GM23248 (cell line): ENCODE measurements at places on chromosomes 16 and 17. TPM values are rescaled to one million over a fixed set of nuclear protein-coding genes. Genes with fewer than 3 reads are reported as not detected.

The PYDC1 gene
- not detected in 2 replicates for total RNA-seq

DNA sequence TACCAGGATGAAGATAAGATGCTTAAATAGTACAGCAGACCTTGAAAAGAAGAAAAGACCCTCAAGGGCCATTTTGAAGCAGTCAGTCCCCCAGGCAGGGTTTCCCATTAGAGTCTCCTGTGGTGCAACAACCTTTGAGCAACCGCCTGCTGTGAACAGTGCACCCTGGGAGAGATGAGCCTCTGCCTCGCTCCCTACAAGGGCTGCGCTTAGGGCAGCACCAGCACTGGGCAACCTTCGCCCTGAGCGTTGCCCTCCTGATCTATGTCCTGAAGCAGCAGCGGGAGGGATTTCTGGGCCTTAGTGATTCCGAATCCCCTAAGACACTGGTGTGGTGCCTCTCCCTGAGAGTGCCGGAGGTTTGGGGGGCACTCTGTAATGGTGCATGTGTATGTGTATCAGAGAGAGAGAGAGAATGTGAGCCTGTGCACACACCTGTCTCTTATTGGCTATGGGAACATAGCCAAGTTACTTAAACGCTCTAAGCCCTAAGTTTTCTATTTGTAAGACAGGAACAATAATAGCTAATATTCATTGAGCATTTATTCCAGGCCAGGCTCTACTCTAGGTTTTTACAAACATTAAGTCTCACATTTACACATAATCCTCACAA is 25.2 kb upstream of the ABCC12 start:
- H3K27me3 ChIP-seq: no peaks in the 10 kb centered on the region
- H3K4me3 ChIP-seq: no peak overlapping the region
- H3K4me1 ChIP-seq: no peaks in the 10 kb centered on the region
- no peak overlapping the region for H3K27ac ChIP-seq
- H3K36me3 ChIP-seq: no peaks in the 10 kb centered on the region
- no peak for DNase-seq

DNA sequence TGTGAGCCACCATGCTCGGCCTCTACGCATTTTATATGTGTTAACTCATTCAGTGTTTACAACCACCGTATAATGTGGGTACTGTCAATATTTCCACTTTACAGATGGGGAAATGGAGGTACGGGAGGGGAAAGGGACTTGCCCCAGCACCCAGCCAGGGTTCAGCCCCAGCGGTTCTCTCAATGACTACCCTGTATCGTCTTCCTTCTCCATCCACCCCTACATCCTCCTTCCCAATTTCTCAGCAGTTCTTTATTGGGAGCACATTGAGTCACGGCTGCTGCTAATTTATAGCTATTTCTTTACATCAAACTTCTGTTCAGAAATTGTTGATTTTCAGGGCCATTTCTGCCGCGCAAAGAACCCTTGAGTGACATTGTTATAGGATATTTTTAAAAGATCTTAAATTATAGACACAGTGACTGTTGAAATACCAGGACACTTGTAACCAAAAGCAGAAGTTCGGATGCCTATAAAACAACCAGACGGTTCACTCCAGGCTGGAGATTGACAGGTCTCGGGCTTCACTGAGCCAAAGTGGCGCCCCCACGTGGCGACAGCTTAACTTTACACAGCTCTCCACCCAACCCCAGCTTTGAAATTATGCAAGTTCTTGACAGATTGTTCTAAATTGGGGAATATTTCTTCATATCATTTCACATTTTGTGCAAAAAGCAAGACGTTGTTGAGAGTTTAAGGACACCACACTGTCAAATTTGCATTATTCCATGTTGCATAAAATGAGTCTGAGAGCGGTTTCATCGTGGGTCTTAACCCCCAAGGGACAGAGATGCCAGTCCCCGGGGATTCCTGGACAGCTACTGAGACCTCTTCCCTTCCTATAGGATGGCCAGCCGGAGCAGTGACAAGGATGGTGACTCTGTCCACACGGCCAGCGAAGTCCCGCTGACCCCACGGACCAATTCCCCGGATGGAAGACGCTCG is 11.8 kb downstream of the SYT17 start:
- H3K27ac ChIP-seq: no peak overlapping the region
- no peak overlapping the region for H3K4me3 ChIP-seq
- H3K4me1 ChIP-seq: peaks cover 9% of the 10 kb centered on the region
- H3K36me3 ChIP-seq: no peaks in the 10 kb centered on the region

The ZP2 gene
- not detected in 2 replicates for total RNA-seq

- H3K27me3 ChIP-seq: peaks cover 45% of the 10 kb centered on the region
- H3K27ac ChIP-seq: no peak overlapping the region
- no peak for DNase-seq
Measured at GRCh38 chr17:7122381-7122780, 7.8 kb upstream of the ASGR2 start.

The ATAD5 gene
- 0.89 and 1.1 TPM in 2 replicates for total RNA-seq

The CES3 gene
- not detected in 2 replicates for total RNA-seq

- H3K4me1 ChIP-seq: peaks cover 7% of the 10 kb centered on the region; the same call in 1 of the 2 replicates
- peak; percentile 69 for DNase-seq
- no peaks in the 10 kb centered on the region for H3K27me3 ChIP-seq
- H3K36me3 ChIP-seq: no peaks in the 10 kb centered on the region
- no peak overlapping the region for H3K27ac ChIP-seq
Measured at GRCh38 chr17:6546069-6546718, 10.2 kb downstream of the PITPNM3 start.

The WDR90 gene
- total RNA-seq: 16.5 and 24.7 TPM in 2 replicates

The TENT4B gene
- total RNA-seq: 12.6 and 16.7 TPM in 2 replicates

DNA sequence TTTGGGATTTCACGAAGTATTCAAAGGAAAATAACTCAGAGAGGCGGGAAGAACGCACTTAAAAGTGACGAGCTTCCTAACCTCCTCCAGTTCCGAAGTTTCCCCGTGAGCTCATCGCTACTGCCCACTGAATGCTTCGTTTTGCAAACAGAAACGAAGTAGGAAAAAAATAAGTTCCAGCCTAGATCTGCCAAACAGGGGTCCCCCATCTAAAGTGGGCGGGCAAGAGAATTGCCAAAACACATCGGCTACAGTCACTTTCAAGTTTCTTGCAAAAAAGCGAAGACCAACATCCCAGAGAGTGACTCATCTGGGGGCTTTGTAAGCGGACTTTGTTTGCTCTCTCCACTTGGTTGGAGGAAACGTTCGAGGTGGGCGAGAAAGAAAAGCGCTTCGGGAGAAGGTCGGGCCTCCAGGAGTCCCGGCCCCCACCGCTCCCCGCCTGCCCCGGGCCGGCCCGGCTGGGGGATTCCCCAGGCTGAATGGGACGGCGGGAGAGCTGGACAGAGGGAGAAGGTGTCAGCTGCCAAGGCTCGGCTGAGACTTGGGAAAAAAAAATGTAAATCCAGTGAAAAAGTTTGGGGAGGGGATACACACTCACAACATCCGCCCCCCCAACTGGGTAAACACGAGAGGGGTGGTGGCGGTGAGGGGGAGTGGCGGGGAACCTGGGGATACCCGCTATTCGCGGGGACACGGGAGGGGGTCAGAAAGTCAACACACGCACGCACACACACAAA is 1.0 kb downstream of the VEZF1 start:
- H3K4me1 ChIP-seq: peaks cover 40% of the 10 kb centered on the region
- peak; percentile 87 for DNase-seq
- no peaks in the 10 kb centered on the region for H3K27me3 ChIP-seq
- 0 out of 2 replicates have a peak, but pooled peaks cover 6% of the 10 kb centered on the region for H3K36me3 ChIP-seq
- peak overlapping the region; percentile 89 for H3K27ac ChIP-seq

GRCh38 chr17:9290226-9290613 is 268.9 kb downstream of the NTN1 start:
- H3K4me3 ChIP-seq: no peak overlapping the region
- peaks cover 23% of the 10 kb centered on the region for H3K4me1 ChIP-seq
- no peaks in the 10 kb centered on the region for H3K36me3 ChIP-seq
- no peaks in the 10 kb centered on the region for H3K27me3 ChIP-seq

The TBC1D28 gene
- not detected in 2 replicates for total RNA-seq

The GLTPD2 gene
- total RNA-seq: 2.2 TPM in 1 of 2 replicates, not detected in the other

GRCh38 chr17:21676281-21677111 is 15.8 kb upstream of the KCNJ18 start:
- H3K4me3 ChIP-seq: no peak overlapping the region
- no peaks in the 10 kb centered on the region for H3K27me3 ChIP-seq
- no peaks in the 10 kb centered on the region for H3K36me3 ChIP-seq
- H3K4me1 ChIP-seq: no peaks in the 10 kb centered on the region
- DNase-seq: no peak

DNA sequence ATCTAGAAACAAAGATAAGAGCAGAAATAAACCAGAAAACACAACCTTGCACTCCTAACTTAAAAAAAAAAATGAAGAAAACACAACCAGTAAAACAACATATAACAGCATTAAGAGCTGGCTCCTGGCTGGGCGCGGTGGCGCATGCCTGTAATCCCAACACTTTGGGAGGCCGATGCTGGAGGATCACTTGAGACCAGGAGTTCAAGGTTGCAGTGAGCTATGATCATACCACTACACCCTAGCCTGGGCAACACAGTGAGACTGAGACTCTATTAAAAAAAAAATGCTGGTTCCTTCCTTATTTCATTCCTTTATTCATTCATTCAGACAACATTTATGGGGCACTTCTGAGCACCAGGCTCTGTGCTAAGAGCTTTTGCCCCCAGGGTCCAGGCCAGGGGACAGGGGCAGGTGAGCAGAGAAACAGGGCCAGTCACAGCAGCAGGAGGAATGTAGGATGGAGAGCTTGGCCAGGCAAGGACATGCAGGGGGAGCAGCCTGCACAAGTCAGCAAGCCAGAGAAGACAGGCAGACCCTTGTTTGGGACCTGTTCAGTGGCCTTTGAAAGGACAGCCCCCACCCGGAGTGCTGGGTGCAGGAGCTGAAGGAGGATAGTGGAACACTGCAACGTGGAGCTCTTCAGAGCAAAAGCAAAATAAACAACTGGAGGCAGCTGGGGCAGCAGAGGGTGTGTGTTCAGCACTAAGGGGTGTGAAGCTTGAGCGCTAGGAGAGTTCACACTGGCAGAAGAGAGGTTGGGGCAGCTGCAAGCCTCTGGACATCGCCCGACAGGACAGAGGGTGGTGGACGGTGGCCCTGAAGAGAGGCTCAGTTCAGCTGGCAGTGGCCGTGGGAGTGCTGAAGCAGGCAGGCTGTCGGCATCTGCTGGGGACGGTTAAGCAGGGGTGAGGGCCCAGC is 2.6 kb downstream of the STH start:
- DNase-seq: no peak
- H3K4me1 ChIP-seq: no peaks in the 10 kb centered on the region
- no peaks in the 10 kb centered on the region for H3K36me3 ChIP-seq
- H3K4me3 ChIP-seq: no peak overlapping the region

GRCh38 chr16:69087161-69087581 is 18.3 kb upstream of the HAS3 start:
- no peaks in the 10 kb centered on the region for H3K36me3 ChIP-seq
- no peak for DNase-seq
- H3K27ac ChIP-seq: no peak overlapping the region
- H3K27me3 ChIP-seq: no peaks in the 10 kb centered on the region
- no peak overlapping the region for H3K4me3 ChIP-seq

- no peak overlapping the region for H3K27ac ChIP-seq
- H3K4me1 ChIP-seq: no peaks in the 10 kb centered on the region
- DNase-seq: no peak
- no peaks in the 10 kb centered on the region for H3K27me3 ChIP-seq
- no peaks in the 10 kb centered on the region for H3K36me3 ChIP-seq
- H3K4me3 ChIP-seq: no peak overlapping the region
Measured at GRCh38 chr16:47851146-47851545, 304.6 kb downstream of the ABCC12 start.

GRCh38 chr17:8123695-8124349 is at the start of gene HES7:
HES7 (minus strand) TSS chr17:8124106; CDS start chr17:8124084, 22 bp downstream.
- no peaks in the 10 kb centered on the region for H3K27me3 ChIP-seq
- DNase-seq: peak; percentile 44
- peak within 1 kb of the TSS; percentile 75 for H3K4me3 ChIP-seq
- H3K4me1 ChIP-seq: peaks cover 22% of the 10 kb centered on the region
- H3K27ac ChIP-seq: no peak within 1 kb of the TSS
- H3K36me3 ChIP-seq: no peaks in the 10 kb centered on the region

DNA sequence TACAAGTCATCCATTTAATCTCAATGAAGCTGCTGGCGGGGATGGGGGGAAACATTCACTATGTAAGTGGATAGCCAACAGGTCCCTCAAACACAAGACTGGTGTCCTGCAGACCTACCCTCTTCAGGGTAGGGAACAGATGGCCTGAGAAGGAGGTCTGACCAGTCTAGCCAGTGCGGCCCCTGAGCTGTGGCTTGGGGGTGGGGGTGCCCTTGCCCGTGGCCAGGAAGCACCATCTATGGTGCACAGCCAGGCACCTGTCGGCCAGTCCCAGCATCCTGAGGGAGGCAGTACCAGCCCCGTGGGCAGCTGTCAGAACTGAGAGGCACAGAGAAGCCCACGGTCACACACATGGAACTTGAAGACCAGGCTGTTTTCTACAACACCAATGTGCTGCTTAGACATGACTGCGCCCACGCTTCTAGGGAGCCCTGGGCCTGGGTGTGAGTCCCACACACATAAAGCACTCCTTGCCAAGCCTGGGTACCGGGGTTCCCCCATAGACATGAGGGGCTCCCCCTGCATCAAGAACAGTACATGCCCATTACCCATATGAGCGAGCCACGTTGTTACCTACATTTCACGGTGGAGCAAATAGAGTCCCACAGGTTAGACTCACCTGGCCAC is 40.9 kb downstream of the RMI2 start:
- H3K4me1 ChIP-seq: no peaks in the 10 kb centered on the region
- no peak overlapping the region for H3K27ac ChIP-seq
- H3K4me3 ChIP-seq: no peak overlapping the region
- no peaks in the 10 kb centered on the region for H3K36me3 ChIP-seq
- DNase-seq: no peak

DNA sequence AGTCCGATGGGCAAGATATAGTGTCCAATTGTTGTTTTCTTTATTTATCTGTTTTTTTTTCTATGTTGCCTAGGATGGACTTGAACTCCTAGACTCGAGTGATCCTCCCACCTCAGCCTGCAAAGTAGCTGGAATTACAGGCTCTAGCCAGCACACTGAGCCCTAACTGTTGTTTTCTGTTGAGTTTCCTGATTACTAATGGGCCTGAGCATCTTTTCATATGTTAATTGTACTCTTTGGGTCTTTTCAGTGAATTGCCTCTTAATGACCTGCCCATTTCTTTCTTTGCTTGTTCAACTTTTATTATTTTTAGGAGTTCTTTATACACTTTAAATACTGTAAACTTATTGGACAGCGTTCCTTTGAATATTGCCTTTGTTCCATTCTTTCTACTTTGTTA is 213.0 kb downstream of the HS3ST3B1 start:
- H3K4me3 ChIP-seq: no peak overlapping the region
- no peaks in the 10 kb centered on the region for H3K4me1 ChIP-seq
- H3K27ac ChIP-seq: no peak overlapping the region
- H3K27me3 ChIP-seq: no peaks in the 10 kb centered on the region
- H3K36me3 ChIP-seq: no peaks in the 10 kb centered on the region

DNA sequence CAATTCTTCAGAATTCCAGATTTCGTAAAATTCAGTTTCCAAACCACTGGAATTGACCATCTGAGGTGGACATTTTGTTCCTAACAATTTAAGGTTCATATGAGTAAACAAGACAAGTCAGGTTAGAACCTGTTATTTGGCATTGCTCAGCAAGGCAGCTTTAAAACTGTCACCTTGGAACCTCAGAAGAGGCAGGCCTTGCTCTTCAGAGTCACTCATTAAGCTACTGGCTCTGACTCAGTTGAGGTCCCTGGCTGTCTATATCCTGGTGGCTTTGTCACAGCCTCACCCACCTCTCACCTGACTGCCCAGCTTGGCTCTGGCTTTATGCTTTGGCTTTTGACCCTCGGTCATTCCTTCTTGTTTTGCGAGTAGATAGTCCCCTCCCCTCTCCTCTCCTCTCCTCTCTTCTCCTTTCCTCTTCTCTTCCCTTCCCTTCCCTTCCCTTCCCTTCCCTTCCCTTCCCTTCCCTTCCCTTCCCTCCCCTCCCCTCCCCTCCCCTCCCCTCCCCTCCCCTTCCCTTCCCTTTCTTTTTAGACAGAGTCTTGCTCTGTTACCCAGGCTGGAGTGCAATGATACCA is 238.4 kb downstream of the SHISA9 start:
- no peaks in the 10 kb centered on the region for H3K36me3 ChIP-seq
- H3K27ac ChIP-seq: no peak overlapping the region
- H3K27me3 ChIP-seq: no peaks in the 10 kb centered on the region
- DNase-seq: no peak
- H3K4me1 ChIP-seq: no peaks in the 10 kb centered on the region
